ENCODE measurements at places on chromosomes 16 and 17.

- DNase-seq = peak; percentile 93
These were observed 5.7 kb downstream of the GGA2 start for GRCh38 chr16:23504453-23505179.

- DNase-seq = no peak
These were observed 42.9 kb downstream of the SYT17 start for GRCh38 chr16:19210968-19211367.

GRCh38 chr17:50143461-50144176, 6.9 kb downstream of the PPP1R9B start:
- no peak for DNase-seq

DNA sequence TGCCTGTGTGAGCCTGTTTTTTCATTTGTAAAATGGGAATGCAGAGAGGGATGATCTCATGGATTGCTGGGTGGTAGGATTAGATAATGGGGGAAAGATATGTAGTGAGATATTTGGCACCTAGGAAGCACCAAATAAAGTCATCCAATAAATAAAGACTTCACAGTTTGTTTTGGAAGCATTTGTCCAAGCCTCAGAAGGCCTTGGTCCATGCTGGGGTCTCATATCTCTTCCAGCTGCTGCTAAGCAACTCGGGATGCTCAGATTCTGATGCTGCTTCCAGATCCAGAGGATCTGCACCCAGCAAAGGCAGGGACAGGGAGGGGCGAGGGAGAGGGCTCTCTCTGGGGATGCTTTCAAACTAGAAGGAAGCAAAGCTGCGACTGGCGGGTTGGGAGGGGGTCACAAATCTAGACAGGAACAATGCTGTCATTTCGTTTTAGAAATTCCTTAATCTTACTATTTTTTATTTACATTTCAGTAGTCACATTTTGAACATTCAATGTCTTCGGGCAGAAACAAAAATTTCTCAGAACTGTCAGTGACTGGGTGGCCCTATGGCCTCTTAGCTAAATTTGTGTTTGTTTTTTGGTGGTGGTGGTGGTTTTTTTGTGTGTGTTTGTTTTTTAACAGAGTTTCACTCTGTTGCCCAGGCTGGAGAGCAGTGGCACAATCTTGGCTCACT, 114.9 kb upstream of the CDH5 start:
- DNase-seq = no peak
